ENCODE measurements at places on chromosomes 7 and 10. TPM values are rescaled to one million over a fixed set of nuclear protein-coding genes. Genes with fewer than 3 reads are reported as not detected.

- no peak for DNase-seq
These were observed 915.4 kb upstream of the AUTS2 start for GRCh38 chr7:68682910-68683309.

DNA sequence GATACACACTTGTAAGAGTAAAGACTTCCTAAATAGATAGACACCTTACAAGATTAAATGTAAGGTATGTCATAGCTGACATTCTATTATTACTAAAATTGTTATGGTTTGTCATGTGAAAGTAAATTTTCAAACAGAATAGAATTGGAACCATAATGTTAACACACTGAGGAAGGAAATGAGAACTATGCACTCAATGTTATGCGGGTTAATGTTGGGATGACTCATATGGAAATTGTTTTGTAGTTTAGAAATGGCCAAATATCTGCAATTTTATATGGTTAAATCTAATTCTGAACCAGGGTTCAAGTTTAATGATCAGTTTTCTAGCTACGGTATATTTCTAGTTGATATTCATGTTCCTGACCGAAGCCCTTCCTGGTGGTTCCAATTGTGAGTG, 214.2 kb upstream of the ADO start:
- DNase-seq = no peak

- DNase-seq = no peak
These were observed 346.8 kb upstream of the NFE2L3 start for GRCh38 chr7:25805027-25805687.

DNA sequence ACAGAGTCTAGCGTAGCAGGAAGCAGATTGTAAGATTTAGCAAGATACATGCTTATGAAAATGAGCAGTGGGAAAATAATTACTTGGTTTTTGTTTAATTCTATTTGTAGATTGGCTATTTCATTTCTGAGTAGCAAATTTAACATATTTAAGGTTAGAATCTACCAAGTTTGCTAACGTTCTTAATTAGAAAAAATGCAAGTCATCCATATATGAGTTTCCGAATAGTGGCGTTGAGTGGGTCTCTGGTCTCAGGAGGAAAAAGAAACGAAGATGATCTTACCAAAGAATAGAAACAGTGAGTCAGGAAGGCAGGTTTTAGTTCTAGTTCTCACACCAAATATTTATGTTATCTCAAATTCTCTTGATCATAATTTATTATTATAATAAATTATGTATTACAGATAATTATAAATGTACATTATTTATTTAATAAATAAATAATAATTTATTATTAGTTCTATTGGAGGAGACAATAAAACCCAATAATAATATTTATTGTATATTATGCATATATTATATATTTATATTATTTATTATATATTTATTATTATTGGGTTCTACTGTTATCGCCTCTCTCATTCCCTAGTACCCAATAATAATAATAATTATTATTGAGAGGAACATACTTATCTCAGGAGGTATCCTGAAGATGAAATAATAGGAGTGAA, 194.3 kb upstream of the PITRM1 start:
- DNase-seq = no peak

DNA sequence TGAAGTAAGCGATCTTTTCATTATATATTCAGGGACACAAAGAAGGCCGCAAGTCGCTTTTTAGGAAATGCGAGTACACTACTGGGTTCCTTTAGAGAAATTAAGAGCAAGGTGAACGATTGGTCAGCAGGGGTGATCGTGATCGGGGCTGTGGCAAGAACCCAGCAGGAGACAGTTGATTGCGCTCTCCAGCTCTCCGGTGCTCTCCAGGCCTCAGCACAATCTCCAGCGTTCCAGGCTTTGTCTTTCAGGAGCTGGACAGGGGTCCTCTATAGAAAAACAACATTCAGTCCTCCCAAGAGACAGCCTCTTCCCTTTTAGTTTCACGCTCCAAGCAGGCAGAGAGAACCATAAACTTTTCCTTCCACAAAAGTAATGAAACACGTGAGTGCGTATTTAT, 170.5 kb upstream of the KLF6 start:
- no peak for DNase-seq

CTNNA3 gene
- total RNA-seq = 129 TPM
